MM.1S (cell line): ENCODE measurements at places on chromosomes 16 and 17.
A peak's percentile ranks its signal among the peaks of the same experiment; 100 is the strongest.

DNA sequence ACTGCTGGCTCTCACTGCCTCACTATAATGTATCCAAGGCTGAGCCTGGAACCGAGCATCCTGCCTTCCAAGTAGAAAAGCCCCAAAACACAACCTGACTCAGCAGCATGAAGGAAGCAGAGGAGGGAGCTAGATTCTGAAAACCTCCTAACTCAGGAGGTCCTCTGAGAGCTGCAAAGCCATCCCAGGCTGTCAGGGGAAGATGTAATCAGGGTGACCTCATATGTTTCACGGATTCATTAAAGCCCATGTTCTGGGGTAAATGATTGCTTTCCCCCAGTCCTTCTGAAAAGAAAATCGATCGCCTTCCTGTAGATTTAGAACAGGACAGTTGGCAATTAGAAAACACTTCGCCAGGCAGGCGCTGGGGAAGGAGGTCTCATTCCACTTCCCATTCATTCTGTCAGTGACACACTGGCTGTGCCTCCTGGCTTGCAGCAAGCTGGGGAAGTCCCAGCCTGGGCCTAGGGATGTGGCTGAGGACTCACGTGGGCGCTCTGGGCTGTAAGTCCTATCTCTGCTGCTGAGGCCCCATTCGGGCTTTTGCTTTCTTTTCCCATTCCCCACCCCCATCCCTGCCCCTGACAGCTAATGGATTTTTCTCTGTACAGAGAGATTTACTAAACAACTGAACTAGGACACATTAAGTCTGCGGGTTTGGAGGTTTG lies 75.7 kb upstream of the TMEM132E start:
- peak overlapping the region; percentile 58; the same call in 1 of the 2 replicates for H3K27ac ChIP-seq
- H3K36me3 ChIP-seq = no peaks in the 10 kb centered on the region
- H3K27me3 ChIP-seq = no peaks in the 10 kb centered on the region; the same call in 1 of the 2 replicates
- peaks cover 35% of the 10 kb centered on the region for H3K4me1 ChIP-seq
- H3K4me3 ChIP-seq = no peak overlapping the region
- DNase-seq = peak; percentile 73

DNA sequence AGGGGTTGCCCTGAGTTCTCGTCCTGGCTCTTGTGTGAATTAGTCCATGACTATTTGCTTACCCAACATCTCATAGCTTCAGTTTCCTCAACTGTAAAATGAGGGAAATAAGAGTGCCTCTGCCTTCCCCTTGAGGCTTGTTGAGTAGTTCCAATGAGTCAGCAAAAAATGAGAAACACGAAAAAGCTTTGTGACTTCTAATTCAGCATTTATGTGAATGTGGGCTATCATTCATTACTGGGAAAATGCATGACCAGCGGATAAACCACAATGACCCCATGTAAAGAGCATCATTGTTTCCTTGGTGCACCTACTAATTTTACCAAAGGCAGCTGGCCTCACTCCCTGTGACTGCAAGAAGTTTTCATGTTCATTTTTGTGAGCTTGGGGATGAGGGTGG lies 374.6 kb upstream of the HSBP1 start:
- DNase-seq = no peak
- no peak overlapping the region for H3K4me3 ChIP-seq
- no peaks in the 10 kb centered on the region for H3K36me3 ChIP-seq
- H3K27me3 ChIP-seq = no peaks in the 10 kb centered on the region
- H3K4me1 ChIP-seq = no peaks in the 10 kb centered on the region
- no peak overlapping the region for H3K27ac ChIP-seq

GRCh38 chr16:68146585-68146984 lies 61.4 kb downstream of the NFATC3 start:
- H3K4me3 ChIP-seq = no peak overlapping the region
- DNase-seq = no peak
- no peaks in the 10 kb centered on the region for H3K27me3 ChIP-seq
- no peak overlapping the region for H3K27ac ChIP-seq
- H3K4me1 ChIP-seq = no peaks in the 10 kb centered on the region

DNA sequence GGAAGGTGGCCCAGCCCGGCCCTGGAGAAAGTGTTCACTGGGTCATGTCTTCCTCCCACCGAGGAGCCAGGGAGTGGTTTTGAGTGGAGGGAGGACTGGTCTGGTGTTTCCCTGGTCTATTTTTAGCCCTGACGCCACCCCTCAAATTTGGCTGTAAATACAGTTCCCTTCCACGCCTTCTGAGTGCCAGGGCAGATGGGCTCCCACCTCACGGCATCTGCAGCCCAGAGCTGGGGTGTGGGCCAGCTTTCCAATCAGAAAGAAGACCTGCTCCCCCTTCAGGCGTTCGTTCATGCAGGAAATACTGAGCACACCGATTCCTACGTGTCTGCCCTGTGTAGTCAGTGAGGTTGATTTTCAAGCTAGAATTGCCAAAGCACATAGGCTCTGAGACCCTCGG lies 53.7 kb downstream of the SNX20 start:
- H3K4me3 ChIP-seq = no peak overlapping the region
- no peak for DNase-seq
- H3K4me1 ChIP-seq = no peaks in the 10 kb centered on the region
- H3K27me3 ChIP-seq = no peaks in the 10 kb centered on the region
- H3K36me3 ChIP-seq = no peaks in the 10 kb centered on the region

- H3K27ac ChIP-seq = no peak overlapping the region
- no peaks in the 10 kb centered on the region for H3K4me1 ChIP-seq
- H3K27me3 ChIP-seq = peaks cover 11% of the 10 kb centered on the region; the same call in 1 of the 2 replicates
- no peaks in the 10 kb centered on the region for H3K36me3 ChIP-seq
These were observed 8.9 kb upstream of the TMEM220 start for GRCh38 chr17:10738521-10739258.

GRCh38 chr16:23898682-23899430 lies 63.1 kb downstream of the PRKCB start:
- H3K27ac ChIP-seq = no peak overlapping the region
- no peak for DNase-seq
- H3K4me3 ChIP-seq = no peak overlapping the region

GRCh38 chr16:56493126-56493525 lies 26.7 kb downstream of the BBS2 start:
- no peak for DNase-seq
- H3K27me3 ChIP-seq = no peaks in the 10 kb centered on the region
- no peaks in the 10 kb centered on the region for H3K36me3 ChIP-seq
- H3K4me1 ChIP-seq = peaks cover 12% of the 10 kb centered on the region
- no peak overlapping the region for H3K27ac ChIP-seq

DNA sequence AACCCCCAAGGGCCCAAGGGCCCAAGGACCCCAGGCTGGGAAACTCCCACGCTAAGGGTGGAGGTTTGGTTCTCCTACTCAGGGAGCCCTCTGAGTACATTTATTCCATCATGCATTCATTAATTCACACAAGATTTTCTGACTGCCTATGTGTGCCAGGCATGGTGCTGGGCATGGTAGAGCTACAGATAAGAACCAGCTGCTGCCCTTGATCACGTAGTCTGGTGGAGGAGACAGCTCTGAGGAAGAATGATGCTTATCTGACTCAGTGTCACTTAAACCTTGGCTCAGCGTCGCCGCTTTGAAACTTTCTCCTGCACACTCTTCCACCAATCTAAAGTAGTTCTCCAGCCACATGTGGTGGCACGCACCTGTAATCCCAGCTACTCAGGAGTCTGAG lies 3.6 kb upstream of the ARL4D start:
- no peak overlapping the region for H3K27ac ChIP-seq
- DNase-seq = no peak
- no peak overlapping the region for H3K4me3 ChIP-seq
- no peaks in the 10 kb centered on the region for H3K36me3 ChIP-seq

DNA sequence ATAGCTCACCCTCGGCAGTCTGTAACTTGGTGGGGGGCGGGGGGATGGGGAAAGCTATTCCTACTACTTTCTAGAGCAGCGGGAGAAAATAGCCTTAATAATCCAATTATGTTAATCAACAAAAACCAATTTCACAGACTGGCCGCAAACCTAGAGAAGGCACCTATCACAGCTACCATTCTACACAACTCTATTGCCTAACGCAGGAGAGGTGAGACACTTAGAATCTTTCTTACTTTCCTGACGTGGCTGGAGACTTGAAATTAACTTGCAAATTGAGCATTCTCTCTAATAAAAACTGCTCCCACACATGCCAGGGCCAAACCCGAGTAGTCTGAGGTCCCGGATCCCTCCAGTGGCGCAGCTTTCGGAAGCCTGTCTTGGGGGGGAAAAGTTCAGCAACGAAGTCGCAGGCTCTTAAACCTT lies 794 bp downstream of the SMG6 start:
- H3K4me1 ChIP-seq = no peaks in the 10 kb centered on the region
- no peaks in the 10 kb centered on the region for H3K27me3 ChIP-seq
- H3K27ac ChIP-seq = peak overlapping the region; percentile 67; the same call in 1 of the 2 replicates
- DNase-seq = peak; percentile 11

DNA sequence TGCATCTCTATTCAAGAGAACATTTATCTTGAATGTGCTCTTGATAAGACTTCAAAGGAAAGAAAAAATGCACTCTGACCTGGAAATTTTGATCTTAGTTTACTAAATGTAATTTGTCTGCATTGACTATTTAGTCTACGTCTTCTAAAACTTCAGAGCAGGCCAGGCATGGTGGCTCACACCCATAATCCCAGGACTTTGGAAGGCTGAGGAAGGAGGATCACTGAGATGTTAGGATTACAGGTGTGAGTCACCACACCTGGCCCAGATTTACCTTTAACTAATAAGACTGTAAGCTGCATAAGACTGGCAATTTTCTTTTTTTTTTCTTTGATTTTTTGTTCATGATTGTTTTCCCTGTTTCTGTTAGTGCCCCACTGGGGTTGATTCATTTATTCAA lies 18.8 kb upstream of the CIITA start:
- H3K36me3 ChIP-seq = no peaks in the 10 kb centered on the region
- DNase-seq = no peak
- no peaks in the 10 kb centered on the region for H3K4me1 ChIP-seq
- H3K4me3 ChIP-seq = no peak overlapping the region
- H3K27ac ChIP-seq = no peak overlapping the region

DNA sequence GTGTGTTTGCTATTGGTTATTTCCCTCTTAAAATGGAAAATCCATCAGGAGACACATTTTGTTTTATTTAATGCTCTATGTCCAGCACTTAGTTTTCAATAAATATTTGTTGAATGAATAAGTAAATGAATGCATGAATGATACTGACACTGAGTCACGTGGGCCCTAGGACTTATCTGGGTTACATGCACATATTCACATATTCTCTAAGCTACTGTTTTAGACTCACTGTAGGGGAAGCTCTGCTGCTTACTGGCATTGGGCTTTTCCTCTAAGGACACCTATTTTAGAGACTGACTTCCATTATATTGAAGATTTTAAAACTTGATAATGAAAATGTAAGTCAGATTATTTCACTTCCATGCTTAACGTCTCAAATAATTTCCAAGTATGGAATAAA lies 327.2 kb downstream of the UTP18 start:
- no peaks in the 10 kb centered on the region for H3K27me3 ChIP-seq
- H3K36me3 ChIP-seq = no peaks in the 10 kb centered on the region
- DNase-seq = no peak
- H3K4me3 ChIP-seq = no peak overlapping the region
- H3K4me1 ChIP-seq = no peaks in the 10 kb centered on the region

DNA sequence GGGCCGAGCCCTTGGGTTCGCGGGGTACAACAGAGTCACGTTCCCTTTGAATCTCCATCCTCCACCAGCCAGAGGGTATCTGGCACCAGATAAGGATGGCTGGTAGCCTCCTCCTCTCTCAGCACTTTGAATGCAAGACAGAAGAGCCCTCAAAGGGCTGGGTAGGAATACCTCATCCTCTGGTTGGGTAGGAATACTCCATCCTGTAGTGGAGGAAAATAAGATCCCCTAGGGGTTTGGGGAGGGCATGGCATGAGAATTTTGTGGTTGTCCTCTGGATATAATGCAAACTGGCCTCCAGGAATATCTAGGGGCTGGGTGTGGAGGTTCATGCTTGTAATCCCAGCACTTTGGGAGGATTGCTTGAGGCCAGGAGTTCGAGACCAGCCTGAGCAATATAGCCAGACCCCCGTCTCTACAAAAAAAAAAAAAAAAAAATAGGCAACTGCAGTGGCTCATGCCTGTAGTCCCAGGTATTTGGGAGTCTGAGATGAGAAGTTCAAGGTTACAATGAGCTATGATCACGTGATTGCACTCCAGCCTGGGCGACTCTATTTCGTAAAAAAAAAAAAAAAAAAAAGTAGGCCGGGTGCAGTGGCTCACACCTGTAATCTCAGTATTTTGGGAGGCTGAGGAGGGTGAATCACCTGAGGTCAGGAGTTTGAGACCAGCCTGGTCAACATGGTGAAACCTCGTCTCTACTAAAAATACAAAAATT lies 2.7 kb downstream of the IGFBP4 start:
- DNase-seq = no peak
- no peak overlapping the region for H3K27ac ChIP-seq
- H3K4me1 ChIP-seq = peaks cover 17% of the 10 kb centered on the region
- no peaks in the 10 kb centered on the region for H3K36me3 ChIP-seq
- no peak overlapping the region for H3K4me3 ChIP-seq

DNA sequence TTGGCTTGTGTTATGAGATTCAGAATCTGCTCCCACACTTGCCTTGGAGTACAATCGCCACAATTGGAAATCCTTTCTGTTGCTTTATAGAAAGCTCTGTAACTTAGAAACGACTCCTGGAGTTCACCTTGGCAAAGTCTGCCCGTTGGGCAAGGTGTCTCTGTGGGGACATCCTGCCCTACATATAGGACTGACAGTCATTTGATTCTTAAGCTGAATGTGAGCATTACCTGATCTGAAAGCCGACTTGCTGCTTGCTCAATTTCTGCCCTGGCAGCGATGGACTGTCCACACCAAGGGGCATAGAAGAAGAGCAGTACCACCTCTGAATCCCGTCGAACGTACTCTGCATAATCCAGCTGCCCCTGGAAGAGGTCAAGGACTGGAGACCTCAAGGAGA lies 6.9 kb downstream of the TXNDC11 start:
- H3K27me3 ChIP-seq = no peaks in the 10 kb centered on the region
- peak overlapping the region; percentile 96 for H3K27ac ChIP-seq
- peak; percentile 56 for DNase-seq
- H3K4me1 ChIP-seq = peaks cover 16% of the 10 kb centered on the region
- H3K36me3 ChIP-seq = peaks cover 24% of the 10 kb centered on the region
- H3K4me3 ChIP-seq = peak overlapping the region; percentile 99

DNA sequence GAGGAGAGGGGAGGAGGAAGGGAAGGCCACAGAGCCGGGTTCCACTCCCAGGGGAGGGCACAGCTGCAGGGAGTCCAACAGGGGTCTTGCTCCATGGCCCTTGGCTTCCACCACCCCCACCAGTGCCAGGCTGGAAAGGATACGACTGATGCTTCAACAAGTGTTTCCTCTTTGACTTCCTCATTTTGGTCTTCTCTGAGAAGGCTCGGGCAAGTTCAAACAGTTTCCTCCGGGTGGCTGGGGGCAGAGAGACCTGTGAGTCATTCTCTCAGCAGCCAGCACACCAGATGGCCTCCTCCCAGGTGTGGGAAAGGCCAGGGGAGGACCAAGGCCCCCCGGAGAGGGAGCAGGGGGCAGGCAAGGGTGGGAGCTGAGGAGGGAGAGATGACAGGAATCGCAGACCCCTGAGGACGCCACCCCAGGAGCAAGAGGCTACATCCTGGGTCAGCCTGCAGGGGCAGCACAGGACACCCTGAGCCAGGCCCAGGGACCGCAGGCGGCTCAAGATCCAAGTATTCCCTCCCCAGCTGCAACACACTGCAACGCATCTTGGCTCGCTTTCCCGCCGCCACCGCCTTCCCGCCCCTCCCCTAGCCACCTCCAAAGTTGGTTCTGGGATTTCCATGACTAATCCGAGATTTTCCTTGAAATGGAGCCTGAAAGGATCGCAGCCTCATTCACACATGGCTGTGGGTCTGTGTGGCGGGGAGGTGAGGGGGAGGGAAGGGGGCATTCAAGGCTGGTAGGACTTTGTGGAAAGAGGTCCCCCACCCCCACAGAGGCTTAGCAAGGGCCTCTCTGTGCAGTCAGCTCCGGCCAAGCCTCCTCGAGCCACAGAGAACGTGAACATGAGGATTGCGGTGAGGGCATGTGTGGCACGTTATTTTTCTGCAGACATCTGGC lies 18.4 kb upstream of the MRPS23 start:
- H3K4me3 ChIP-seq = no peak overlapping the region
- H3K27me3 ChIP-seq = peaks cover 10% of the 10 kb centered on the region
- no peaks in the 10 kb centered on the region for H3K36me3 ChIP-seq
- peak; percentile 39 for DNase-seq
